ENCODE measurements at places on chromosomes 1 and 21. TPM values are rescaled to one million over a fixed set of nuclear protein-coding genes. Genes with fewer than 3 reads are reported as not detected.

GRCh38 chr1:235942625-235942934 lies 75.9 kb upstream of the LYST start:
- no peak for DNase-seq

DNA sequence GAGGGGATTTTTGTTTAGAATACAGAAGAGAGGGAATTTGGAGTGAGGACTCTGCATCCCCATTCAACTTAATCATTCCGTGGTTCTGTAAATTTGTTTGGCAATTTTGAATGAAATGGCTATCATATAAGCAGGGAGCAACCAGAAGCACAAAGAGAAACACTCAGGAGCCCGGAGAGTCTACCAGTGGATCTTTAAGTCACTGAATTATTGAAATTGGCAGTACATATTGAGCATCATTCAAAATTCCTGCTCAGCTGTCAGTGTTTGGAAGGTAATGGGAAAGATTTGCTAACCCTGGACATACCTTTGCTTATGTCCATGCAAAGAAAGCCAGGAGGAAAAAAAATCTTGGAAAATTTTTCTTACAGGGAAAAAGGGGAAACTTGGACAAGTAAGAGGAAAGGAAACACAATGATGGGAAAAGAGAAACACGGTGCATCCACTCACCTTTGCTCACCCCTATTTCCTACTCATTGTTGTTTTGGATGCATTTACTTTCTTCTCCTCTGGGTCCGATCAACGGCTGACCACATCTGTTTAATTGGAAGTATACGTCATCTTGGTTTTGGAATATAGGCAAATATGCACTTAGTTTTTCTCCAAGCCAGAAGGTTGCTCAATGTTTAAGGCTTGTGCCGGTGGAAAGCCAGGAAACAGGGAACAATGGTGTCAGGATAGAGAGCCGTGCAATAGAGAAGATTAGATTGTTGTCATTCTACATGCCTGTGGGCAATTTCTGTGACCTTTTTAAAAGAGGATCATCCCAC lies 243.0 kb upstream of the LYPLAL1 start:
- DNase-seq = no peak

DNA sequence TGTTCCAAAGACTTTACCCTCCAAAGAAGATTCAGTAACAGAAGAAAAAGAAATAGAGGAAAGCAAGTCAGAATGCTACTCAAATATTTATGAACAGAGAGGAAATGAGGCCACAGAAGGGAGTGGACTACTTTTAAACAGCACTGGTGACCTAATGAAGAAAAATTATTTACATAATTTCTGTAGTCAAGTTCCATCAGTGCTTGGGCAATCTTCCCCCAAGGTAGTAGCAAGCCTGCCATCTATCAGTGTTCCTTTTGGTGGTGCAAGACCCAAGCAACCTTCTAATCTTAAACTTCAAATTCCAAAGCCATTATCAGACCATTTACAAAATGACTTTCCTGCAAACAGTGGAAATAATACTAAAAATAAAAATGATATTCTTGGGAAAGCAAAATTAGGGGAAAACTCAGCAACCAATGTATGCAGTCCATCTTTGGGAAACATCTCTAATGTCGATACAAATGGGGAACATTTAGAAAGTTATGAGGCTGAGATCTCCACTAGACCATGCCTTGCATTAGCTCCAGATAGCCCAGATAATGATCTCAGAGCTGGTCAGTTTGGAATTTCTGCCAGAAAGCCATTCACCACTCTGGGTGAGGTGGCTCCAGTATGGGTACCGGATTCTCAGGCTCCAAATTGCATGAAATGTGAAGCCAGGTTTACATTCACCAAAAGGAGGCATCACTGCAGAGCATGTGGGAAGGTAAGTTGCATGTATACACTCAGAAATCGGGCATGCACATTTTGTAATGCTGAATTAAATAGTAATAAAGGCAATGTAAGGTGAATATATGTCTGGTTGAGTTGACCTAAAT lies 97.2 kb downstream of the ZFYVE9 start:
- DNase-seq = no peak

DNA sequence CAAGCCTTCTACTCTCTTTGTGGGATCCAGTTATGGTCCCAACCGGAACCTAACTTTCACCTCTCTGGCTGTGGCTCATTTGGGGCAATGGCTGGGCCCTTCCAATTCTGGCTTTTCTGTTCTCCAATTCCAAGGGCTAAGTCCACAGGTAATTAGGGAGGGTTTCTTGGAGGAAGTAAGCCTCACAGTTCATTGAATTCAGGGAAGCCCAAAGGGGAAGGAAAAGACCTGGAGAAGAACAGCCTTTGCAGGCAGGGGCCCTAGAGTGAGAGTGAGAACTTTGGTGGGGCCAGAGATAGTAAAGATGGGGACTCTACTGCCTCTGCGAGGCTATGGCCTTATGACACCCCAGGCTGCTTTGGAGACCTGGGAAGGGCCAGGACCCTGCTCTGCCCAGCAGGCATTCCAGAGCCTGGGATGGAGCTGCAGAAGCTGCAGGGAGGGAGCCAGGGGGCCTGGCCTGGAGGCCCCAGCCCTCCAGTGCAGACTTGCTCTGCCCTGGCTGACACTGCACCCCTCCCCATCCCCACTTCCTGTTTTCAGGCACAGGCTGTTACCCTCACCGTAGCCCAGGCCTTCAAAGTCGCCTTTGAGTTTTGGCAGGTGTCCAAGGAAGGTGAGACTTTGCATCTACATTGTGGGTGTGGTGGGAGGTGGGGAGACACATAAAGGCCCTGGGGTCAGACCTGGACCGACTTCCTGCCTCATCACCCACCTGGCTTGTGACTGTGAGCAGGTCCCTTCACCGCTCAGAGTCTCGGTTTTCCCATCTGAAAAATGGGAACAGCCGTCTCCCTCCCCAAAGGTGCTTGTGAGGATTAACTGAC lies 18.9 kb downstream of the LDLRAP1 start:
- DNase-seq = peak; percentile 75

GRCh38 chr1:42866549-42866948 lies 20.1 kb downstream of the ZNF691 start:
- DNase-seq = no peak

DNA sequence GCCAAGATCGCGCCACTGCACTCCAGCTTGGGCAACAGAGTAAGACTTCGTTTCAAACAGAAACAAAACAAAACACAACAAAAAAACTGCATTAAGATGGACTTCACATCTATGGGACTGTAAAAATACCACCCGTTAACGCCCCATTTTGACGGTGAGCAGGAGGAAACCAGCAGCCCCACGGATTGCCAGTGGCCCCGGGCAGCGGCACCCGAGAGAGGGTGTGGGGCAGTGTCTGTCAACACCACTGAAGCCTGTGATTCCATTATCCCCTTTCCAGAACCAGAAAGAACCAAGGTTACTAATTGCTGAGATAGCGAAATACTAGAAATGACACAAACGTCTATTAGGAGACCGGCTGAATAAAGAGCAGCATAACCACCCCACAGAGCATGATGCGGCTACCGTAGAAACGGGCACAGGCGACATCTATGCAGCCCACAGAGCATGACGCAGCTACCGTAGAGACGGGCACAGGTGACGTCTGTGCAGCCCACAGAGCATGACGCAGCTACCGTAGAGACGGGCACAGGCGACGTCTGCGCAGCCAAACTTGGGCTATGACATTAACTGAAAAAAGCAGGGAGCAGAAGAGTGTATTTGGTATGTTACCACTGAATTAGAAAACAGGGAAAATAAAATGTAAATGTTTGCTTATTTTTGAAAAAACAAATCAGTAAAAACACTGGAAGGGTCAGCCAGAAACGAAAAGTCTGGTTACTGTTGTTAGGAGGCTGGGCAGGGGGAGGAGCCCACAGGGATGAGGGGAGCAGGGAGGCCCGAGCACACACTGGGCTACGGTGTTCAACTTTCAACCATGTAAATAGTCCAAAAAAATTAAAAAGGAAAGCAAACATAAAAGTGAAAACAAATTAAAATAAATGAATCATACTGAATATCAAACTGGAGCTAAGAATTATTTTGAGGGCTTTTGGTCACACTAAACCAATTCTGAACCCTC lies 96.5 kb downstream of the NPHP4 start:
- DNase-seq = no peak

DNA sequence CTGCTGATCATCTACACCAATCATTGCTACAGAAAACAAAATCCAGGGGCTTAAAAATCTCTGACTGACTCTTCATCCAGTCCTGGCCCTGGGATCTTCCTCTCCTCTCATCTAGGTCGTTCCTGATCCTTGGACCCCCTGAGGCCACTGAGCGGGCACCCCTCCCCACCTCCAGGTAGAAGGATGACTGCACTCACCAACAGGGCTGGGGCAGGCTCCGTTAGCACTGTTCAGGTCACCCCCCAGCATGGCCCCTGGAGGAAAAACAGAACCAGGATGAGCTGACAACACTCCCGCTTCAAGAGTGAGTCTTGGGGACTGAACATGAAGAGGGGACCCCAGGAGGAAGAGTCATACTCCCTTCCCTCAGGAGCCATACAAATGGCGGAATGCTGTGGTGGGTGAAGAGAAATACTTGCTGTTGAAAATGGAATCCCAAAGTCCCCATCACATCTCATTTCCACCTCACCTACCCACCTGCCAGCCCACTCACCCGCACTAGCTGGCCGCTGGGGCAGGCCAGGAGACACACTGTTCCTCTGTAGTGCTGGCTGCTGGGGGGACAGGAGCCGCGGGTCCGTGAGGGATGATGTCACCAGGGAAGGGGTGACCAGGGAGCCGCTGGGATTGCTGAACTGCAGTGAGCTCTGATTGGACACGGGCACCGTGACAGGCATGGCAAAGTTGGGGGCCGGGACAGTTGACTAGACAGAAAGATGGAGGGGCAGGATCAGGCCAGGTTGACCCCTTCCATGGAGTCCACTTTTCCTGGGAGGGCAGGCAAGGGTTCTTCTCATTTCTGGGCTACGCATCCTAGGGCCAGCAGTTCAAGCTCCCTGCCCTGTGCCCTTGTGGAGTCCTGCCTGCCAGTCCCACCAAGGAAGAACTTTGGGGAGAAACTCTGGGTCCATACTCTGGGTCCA lies 21.2 kb downstream of the MEF2D start:
- no peak for DNase-seq

DNA sequence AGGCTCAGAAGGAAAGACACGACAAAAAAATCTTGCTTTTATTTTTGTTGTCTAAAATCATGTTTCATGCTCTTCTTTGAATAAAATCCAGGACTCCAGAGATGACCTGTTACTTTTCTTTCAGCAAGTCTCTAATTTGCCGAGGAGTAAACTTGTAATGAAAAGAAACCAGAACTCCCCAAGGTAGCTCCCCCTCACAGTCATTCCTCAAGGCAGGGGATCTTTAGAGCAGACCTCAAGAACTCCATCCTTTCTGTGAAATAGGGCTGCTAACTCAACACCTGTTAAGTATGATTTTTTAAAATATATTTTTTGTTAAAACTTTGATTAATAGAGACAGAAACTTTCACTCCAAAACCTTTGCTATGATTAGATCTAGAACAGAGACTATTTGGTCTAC lies 82.7 kb upstream of the ABCD3 start:
- DNase-seq = no peak

DNA sequence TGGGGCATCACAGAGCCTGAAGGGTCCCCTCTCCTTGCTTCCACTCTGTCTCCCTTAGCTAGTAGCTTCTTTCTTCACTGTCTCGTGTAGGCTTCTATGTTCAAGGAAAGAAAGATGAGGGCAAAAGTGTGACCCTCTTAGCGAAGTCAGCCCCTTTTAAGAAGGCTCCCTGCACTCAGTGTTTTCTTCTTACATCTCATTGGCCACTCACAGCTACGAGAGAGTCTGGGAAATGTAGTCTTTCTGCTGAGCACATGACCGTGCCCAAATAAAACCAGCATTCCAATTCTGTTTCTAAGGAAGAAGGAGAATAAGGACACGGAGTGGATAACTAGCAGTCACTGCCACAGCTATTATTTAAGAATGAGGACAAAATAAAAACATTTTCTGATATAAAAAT lies 104.9 kb upstream of the TNR start:
- no peak for DNase-seq

DNA sequence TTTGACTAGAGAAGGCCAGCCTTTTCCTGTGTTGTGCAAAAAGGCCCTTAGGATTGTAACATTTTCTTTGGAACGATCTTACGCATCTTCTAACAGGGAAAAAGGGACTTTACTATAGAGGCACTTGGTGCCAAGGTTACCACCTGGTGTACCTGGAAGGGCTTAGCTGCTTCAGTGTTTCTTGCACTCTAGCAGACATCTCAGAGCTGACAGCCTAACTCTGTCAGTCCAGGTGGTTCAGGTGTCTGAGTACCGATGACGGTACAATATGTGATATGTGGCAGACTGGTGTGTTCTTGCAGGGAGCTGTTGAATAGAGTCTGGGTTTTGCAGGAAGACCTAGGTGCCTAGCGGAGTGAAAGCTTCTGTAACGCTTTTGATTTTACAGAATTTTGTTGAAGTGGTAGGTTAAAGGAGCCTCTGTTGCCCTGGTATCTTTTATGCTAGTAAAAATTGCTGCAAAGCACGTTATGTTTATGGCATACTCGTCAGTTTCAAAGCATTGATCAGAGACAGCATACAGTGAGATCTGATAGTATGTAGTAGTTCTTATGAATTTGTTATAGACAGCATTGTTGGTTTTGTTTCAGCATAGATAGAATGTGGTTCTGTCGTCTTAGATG lies 1.4 kb downstream of the MAGI3 start:
- peak; percentile 48 for DNase-seq

DNA sequence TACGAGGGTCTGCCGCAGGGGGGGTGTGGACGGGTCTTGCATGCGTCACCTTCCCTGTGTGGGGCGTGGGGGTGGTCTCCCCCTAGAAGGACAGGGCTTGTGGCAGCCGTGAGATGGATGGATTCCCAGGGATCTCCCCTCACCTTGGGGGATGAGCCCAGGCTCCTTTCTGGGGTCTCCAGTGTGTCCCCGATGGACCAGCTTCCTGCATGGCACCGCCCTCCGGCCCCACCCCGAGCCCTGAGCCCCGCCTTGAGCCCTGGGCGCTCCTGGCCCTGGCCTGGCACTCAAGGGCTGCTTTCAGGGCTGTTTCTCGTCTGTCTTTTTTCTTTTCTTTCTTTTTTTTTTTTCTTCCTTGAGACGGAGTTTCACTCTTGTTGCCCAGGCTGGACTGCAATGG lies 59.5 kb downstream of the SKI start:
- no peak for DNase-seq

DNA sequence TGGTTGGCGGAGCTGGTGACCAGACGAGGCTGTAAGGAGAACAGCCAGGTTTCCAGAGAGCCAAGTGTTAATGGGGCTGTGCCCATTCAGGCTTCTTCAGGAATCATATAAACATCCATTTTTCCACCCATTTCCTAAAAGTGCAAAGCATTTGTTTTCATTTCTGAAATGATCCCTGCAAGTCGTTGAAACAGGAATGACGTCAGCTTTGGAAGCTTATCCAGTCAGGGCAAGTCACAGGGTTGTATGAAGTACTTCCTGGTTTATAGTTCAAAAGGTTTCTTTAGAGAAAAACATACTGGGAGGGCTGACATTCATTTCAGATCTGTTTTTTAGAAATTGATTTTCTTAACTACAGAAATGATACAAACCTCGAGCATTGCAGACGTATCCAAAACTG lies 29.2 kb downstream of the IGSF5 start:
- no peak for DNase-seq

- no peak for DNase-seq
Measured at GRCh38 chr1:241163363-241163762, 193.6 kb downstream of the RGS7 start.

The PTGFR gene
- total RNA-seq = 1.7 TPM

The AGO3 gene
- total RNA-seq = 16.6 TPM

The ITPKB gene
- total RNA-seq = 9.5 TPM

The RHD gene
- total RNA-seq = not detected

The TMEM50B gene
- total RNA-seq = 53.1 TPM

The HHIPL2 gene
- 0.14 TPM for total RNA-seq

The FAM72A gene
- 0.84 TPM for total RNA-seq

Data from mucosa of descending colon (tissue), 3 donors.